ENCODE measurements at places on chromosomes 2 and 18.
A peak's percentile ranks its signal among the peaks of the same experiment; 100 is the strongest.

DNA sequence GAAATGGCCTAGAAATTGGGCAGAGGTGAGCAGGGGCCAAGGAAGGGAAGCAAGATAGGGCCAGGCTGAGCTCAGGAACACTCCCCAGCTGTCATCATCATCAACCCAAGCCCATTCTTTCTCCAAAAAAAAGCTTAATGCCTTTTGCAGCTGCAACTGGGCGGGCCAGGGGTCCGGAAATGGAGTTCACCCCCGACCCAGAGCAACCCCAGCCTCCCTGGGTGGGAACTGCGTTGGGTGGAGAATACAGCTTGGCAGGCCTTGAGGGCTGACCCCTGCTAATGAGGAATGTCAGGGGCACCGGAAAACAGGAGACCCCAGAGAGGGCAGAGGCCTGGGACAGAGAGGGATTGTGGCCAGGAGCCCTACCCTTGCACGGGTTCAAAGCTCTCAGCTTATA is 64.8 kb downstream of the TNS1 start:
- DNase-seq: no peak

DNA sequence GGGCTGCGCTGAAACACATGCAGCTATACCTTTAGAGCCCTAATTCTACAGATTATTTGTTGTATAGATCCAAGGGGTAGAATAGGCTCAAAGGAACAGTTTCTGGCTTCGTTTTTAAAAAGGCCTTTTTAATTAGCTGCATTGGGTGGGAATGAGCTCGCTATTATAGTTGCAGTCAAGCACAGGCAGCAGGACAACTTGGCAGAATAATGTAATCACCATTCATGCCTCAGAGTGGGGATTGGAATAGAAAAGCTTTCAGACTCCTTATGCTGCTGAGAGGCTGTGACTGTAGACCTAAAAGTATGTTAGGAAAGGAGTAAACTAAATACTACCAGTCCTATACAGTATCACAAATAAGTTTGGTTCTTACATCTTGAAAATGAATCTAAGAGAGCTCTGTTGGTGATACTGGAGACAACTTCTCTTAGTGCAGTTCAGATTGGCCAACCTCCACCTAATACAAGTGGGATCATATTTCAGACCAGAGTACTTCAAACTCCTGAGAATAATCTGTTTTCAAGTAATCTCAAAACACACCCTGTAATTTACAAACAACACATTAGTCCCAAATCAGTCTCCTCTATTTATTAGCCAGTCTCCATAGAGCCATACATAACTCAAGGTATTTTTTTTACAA is 121.4 kb downstream of the ANTXR1 start:
- DNase-seq: no peak

GRCh38 chr2:233312874-233313273 is 5.3 kb downstream of the SAG start:
- DNase-seq: no peak

DNA sequence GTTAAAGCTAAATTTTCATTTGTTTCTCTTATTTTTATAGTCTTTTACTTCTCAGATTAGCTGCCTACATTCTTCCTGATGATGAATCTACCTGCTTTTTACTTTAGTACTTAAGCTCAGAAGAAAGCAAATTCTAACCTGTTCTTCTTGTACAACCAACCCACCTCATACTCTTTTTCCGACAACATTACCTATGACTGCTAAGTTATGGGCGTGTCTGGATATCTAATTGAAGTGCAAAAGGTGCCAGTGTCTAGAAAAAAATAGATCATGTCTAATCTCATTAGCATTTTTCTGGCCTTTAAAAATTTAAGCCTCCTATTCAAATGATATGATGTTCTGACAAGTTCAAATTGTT is 1.5 kb upstream of the RGPD4 start:
- no peak for DNase-seq

- DNase-seq: peak; percentile 52
Observed at GRCh38 chr18:79068341-79068936, 755 bp upstream of the ATP9B start.

DNA sequence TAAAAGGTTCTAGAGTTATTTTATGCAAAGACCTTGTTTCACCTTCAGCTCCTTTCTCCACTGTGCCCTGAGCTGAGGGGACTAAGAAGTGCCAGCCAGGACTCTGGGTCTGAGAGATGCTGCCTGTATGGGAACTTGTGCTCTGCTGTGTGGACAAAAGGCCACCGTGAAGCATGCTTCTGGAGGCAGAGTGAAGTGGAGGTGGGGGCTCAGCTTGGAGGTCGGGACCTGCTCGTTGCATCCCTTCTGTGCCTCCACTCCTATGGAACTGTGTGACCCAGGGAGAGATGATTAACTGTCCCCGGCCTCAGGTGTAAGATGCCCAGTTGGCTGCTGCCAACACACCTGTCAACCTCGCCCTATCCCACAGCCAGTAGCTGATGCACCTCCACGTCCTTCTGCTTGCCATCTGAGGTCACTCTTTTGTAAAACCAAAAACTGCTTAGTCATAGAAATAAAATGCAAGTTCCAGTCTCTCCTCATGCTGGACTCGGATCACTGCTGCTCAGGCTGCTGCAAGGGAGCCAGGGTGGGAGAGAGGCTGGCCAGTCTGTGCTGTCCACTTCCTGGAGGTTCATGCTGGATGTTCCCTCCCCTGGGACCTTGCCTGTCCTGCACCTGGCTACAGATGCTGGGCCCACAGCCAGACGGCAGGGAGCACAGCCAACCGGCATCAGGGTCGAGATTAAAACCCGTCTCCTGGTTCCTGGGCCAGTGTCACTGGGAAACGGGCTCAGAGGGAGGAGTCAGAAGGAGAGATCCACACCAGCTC is 113.2 kb downstream of the ACKR3 start:
- DNase-seq: no peak

- DNase-seq: no peak
Observed at GRCh38 chr18:79071037-79071436, 1.8 kb downstream of the ATP9B start.

DNA sequence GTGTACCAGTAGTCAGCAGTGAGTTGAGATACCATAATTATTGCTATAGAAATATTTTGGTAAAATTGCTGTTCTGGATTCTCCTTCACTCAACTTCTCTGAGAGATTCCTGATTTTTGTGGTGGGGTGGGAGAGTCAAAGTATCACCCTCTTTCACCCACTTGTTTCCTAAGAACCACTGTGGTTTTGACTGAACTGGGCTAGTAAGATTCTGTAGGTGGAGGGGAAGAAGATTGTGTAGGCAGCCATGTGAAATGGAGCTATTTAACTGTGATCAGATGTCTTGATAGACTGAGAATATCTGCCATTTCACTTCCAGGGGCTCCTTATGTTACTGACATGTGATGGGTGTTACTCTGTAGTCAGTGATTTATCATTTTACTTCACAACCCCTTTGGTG is 45.3 kb downstream of the BIRC6 start:
- no peak for DNase-seq

- no peak for DNase-seq
Observed at GRCh38 chr2:172856606-172857005, 121.0 kb downstream of the RAPGEF4 start.

DNA sequence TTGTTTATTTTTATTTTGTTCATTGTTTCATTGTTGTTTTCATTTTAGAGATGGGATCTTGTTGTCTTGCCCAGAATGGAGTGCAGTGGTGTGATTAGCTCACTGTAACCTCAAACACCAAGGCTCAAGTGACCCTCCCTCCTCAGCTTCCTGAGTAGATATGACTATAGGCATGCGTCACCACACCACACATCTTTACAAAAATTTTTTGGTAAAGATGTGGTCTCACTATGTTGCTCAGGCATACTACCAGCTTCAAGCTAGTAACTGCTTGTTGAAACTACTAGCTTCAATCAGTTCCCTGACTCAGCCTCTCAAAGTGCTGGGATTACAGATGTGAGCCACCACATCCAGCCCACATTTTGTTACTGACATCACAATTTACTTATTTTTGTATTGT is 14.8 kb downstream of the FAM237A start:
- no peak for DNase-seq

- no peak for DNase-seq
Observed at GRCh38 chr2:234528410-234529148, 31.7 kb upstream of the ARL4C start.

- no peak for DNase-seq
Observed at GRCh38 chr2:121356058-121356640, 71.1 kb upstream of the TFCP2L1 start.

GRCh38 chr2:15191789-15192188 is 369.3 kb downstream of the NBAS start:
- DNase-seq: no peak

GRCh38 chr2:187324631-187325030 is 123.4 kb downstream of the CALCRL start:
- DNase-seq: no peak

DNA sequence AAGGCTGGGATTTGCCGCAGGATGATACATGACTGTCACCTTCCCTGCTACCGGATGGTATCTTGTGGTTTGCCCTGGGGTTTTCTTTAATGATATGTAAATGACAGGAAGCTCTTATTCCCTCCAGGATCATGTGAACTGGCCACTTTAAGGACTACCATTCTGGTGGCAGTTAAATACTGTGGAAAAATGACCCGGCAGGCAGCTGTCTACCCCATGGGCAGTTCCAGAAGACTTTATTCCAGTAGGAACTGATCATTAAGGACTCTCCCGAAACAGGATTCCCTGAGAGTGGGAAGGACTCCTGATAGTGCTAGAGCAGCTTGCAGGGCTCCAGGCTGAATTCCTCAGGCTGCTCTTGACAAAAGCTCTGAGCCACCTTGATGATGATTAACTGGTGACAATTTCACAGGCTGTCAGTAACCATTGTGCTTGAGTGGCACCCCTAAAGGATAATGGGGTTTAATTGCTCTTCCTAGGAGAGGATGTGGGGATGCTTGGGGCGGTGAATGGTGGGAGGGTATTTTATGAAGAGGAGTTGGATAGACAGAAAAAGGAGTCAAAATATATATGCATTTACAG is 212.0 kb downstream of the CPS1 start:
- no peak for DNase-seq

DNA sequence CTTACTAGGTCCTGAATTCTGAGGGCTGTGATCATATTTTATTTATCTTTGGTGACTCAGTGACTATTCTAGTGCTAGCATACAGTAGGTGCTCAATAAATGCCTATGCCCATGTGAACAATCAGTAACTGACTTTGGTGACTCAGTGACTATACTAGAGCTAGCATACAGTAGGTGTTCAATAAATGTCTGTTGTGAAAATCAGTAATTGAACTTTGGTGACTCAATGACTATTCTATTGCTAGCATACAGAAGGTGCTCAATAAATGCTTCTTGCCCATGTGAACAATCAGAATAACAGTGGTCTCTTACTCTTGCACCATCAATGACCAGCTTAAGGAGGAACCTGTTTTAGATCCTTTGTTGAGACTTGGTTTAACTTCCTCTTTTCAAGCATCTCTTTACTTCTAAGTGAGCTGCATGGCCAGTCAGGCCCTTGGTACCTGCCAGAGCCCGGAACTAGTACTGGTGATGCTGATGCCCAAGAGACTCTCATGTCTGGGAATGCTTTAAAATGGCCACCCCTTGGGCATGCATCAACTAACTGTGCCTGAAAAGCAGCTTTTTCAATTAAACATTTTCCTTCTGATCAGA is 214.9 kb upstream of the SPRED2 start:
- no peak for DNase-seq

DNA sequence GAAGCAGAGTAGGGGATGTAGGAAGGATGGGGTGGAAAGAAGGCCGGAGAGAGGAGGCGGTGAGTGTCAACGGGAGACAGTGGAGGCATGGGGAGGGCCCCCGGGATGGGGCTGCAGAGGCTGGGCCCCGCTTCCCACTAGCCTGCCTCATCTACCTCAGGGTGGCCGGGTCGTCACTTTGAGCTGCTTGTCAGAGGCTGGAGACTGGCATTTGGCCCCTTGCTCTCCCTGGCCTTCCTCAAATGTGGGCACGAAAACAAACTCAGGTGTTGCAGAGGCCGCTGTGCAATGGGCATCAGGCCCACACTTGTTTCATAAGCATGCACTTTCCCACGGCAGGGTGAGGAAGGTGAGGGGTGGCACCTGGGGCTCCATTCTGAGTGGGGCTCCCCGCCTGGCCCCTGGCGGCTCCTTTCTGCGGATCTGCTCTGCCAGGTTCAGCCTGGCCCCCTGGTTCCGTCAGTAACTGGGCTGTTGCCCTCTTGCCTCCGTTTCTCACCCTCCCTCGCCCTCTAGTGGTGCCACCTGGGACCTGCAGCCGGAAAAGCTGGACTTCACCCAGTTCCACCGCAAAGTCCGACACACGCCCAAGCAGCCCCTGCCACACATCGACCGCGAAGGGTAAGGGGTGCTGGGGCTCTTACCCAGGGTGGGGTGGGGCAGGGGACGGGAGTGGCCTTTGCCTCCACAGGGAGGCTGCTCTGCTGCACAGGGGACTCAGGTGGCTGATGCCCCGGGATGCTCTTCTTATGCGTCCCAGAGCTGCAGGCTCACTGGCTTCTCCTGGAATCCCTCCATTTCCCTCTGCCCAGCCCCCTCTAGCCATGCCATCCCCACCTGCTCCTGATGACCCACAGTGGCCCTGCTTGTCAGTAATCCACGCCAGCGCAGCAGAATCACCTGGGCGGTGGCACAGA is 125.4 kb downstream of the CTIF start:
- DNase-seq: peak; percentile 64

DNA sequence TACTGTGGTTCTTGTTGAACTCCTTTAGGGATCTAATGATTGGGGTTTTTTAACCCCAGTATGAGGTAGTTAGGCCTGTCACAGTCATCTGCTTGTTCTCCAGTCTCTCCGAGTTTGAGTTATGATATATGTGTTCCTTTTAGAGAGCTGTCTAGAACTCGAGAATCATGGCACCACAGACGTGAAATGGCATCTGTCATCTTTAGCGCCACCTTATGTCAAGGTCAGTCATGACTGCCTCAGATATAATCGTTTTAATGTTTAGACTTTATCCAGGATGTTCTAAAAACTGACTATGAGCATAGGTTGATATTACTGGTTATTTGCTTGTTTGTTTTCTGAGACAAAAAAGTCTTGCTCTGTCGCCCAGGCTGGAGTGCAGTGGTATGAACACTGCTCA is 112.2 kb downstream of the CEP192 start:
- no peak for DNase-seq

DNA sequence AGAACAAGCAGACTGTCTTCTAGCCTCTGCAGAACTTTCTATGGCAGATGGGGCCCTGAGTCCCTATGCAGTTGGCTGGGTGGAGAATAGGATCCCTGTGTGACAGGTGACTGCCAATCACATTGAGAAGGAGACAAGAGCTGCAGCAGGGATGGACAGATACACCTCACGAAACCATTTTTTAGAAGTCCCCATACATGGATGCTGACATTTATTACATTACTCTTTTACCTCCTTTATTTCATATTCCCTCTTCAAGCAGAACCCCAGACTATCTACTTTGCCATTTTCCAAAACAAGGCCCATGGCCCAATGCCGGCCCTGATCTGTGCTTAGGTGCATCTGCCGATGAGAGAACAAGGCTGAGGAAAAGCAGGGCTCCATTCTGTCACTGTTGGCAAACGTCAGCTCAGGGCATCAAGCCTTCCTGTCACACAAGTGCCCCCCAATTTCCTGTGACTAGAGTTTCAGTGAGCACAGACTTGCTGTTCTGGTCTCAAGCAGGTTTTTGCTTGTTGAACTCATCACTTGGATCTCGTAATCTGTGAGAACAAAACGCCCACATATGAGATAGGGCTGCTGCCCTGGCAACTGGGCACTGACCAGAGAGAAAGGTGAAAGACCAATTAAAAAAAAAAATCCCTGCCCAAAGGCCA is 35.8 kb downstream of the LOXHD1 start:
- no peak for DNase-seq

- DNase-seq: no peak
Observed at GRCh38 chr2:229235131-229235914, 35.8 kb downstream of the PID1 start.

Measured in activated CD8-positive, alpha-beta memory T cell treated with anti-CD3 and anti-CD28 coated beads, Interleukin-2, amount 10 ng/mL, durations not matched to agents 7 days and 5 days (primary cell).